A549 treated with RU486 at 1 μM for 4 hours (cell line): ENCODE measurements at places on chromosomes 1 and 21. TPM values are rescaled to one million over a fixed set of nuclear protein-coding genes. Genes with fewer than 3 reads are reported as not detected.

Gene PGBD5
- 0.49 to 1.0 TPM (median 0.80 TPM) in 5 replicates for total RNA-seq

Gene IGSF3
- total RNA-seq = 14.3 to 24.1 TPM (median 21.5 TPM) in 5 replicates

Gene S100A6
- total RNA-seq = 3,071 to 3,604 TPM (median 3,274 TPM) in 5 replicates

Gene GABRD
- total RNA-seq = 0.23 to 0.81 TPM (median 0.55 TPM) in 5 replicates

Gene GREM2
- 0.17 to 0.35 TPM (median 0.23 TPM) in 5 replicates for total RNA-seq

Gene HTR6
- 0.13 to 0.22 TPM (median 0.14 TPM) in 4 of 5 replicates, not detected in the other for total RNA-seq

Gene SH3GLB1
- 31.6 to 35.6 TPM (median 34.7 TPM) in 5 replicates for total RNA-seq

Gene IFNAR1
- total RNA-seq = 10.3 to 25.3 TPM (median 18.9 TPM) in 5 replicates

Gene OR2L3
- not detected in 5 replicates for total RNA-seq

Gene DSTYK
- 6.2 to 9.7 TPM (median 9.5 TPM) in 5 replicates for total RNA-seq

Gene SPRR2E
- total RNA-seq = not detected in 5 replicates

Gene KIRREL1
- total RNA-seq = 24.7 to 34.8 TPM (median 31.6 TPM) in 5 replicates

Gene GCSAML
- total RNA-seq = not detected in 5 replicates
